ENCODE measurements at places on chromosomes 6 and 20. TPM values are rescaled to one million over a fixed set of nuclear protein-coding genes. Genes with fewer than 3 reads are reported as not detected.
A peak's percentile ranks its signal among the peaks of the same experiment; 100 is the strongest.

DNA sequence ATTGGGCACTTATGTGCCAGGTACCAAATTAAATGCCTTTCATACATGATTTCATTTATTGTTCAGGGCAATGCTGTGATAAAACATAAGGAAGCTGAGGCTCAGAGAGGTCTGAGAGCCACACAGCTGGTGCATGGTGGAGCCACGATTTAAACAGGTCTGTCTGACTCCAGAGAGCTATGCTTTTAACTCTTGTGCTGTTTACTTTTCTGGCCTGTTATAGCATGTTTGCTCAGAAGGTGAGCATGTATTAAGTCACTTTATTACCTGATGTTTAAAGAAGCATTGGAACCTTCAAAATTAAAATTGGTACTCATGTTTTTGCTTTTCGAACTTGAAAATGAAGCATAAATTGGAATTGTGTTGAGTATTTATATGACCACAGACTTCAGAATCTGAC lies 26.8 kb downstream of the MCM8 start:
- peak; percentile 14 for DNase-seq

GRCh38 chr6:113464960-113465359 lies 392.2 kb upstream of the MARCKS start:
- DNase-seq = peak; percentile 41

DNA sequence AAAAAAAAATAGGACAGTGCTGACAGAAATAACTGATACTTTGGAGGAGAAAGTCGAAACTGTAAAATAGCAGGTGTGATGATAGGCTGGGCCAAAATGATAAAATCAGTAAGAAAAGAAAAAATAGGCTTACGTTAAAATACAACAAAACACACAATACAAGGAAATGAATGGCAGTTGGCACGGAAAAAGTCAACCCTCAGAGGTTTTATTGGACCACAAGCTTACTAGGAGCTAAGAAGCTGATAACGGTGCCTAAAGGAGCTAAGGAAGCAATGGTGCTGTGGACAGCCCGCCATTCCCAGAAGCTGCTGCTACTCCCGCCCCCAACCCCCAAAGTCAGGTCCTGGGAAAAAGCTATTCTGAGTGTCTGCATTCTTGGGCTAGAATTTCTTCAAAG lies 55.9 kb upstream of the RNF146 start:
- no peak for DNase-seq

DNA sequence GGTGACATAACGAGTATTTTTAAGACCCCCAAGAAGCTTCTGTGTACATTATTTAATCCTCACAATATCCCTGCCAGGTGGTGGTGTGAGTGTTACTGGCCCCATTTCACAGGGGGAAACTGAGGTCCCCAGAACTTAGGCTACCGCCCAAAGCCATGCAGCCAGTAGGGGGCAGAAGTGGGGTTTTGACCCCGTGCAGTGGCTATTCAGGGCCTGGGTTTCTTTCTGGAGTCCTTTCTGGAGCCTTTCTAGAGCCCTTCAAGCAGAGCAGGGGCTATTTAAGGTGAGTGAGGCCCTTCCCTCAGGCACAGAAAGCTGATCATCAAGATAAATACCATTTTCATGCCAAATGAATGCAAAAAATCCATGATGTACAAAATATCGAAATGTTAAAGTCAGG lies 59.0 kb downstream of the CTCFL start:
- no peak for DNase-seq

GRCh38 chr20:57648878-57649616 lies 28.8 kb upstream of the ZBP1 start:
- DNase-seq = no peak

- DNase-seq = peak; percentile 79
Measured at GRCh38 chr6:122799916-122800686, 11.0 kb downstream of the SMPDL3A start.

- DNase-seq = no peak
Measured at GRCh38 chr6:135920689-135921088, 69.2 kb downstream of the PDE7B start.

DNA sequence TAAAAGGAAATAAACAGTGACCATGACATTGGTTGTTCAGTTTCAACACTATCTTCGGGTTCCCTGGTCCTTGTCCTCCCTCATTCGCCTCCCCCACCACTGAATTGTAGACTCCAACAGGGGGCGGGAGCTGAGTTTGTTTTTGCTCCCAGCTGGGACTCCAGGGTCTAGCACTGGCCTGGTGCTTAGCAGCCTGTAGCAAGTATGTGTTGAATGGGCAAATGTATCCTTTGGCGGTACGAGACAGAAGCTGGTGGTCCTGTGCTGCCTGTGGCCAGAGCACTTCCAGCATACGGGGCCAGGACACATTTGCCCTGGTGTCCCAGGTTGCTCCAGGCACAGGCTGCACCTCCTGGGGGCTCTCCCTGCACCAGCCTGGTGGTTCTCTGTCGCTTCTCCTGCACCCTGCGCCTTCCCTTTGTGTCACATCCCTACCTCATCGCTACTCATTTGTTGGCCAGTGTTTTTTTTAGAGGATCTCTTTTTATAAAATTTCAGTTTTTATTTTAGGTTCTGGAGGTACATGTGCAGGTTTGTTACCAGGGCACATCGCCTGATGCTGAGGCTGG lies 40.1 kb downstream of the PHACTR3 start:
- DNase-seq = no peak

DNA sequence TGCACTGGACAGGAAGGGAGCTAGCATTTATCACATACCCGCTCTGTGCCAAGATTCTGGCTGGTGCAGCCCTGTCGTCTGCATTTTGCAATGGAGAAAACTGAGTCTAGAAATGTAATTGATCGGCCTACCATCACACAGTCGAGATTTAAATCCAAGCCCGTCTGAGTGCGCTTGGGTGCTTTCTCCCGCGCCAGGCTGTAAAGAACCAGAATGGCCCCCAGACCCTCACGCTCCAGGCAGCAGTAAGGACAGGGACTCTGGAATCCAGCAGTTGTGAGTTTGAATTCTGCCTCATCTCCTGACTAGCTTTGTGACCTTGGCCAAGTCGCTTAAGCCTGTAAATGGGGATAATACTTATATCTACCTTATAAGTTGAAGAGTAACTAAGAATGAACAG lies 10.8 kb downstream of the DYNLRB1 start:
- DNase-seq = no peak

C6orf89 gene
- total RNA-seq = 32.7 TPM

All from foreskin keratinocyte (primary cell).